Spinal cord (tissue), 10 donors: ENCODE measurements at places on chromosomes 12 and 14. TPM values are rescaled to one million over a fixed set of nuclear protein-coding genes. Genes with fewer than 3 reads are reported as not detected.
A peak's percentile ranks its signal among the peaks of the same experiment; 100 is the strongest.

Gene SLCO1C1
- 22.8 TPM for total RNA-seq

Gene MDM2
- 62.1 TPM for total RNA-seq

GRCh38 chr12:17134315-17134714 lies 528.4 kb upstream of the LMO3 start:
- H3K27ac ChIP-seq, result no peak overlapping the region
- DNase-seq, result no peak
- H3K36me3 ChIP-seq, result no peaks in the 10 kb centered on the region

DNA sequence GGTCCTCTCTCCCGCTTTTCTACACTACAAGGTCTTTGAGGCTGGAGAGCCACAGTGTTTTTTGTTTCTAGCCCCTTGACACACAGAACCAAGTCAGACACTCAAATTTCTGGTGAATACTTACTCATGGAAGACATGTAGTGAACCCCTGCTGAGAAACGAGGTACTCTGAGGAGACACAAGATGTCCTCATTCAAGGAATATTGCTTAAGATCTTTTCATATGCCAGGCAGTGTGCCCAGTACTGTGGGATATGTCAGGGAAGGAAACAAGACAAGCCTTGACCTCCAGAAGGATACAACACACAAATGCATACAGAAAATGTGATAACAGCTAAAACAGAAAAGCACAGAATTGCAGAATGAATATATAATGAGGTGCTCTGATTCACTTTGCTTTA lies 75.9 kb downstream of the TMTC1 start:
- H3K4me3 ChIP-seq, result no peak overlapping the region
- peaks cover 8% of the 10 kb centered on the region for H3K4me1 ChIP-seq
- DNase-seq, result no peak
- H3K27ac ChIP-seq, result no peak overlapping the region
- H3K27me3 ChIP-seq, result no peaks in the 10 kb centered on the region
- H3K36me3 ChIP-seq, result no peaks in the 10 kb centered on the region

Gene TGFB3
- total RNA-seq, result 114 TPM

DNA sequence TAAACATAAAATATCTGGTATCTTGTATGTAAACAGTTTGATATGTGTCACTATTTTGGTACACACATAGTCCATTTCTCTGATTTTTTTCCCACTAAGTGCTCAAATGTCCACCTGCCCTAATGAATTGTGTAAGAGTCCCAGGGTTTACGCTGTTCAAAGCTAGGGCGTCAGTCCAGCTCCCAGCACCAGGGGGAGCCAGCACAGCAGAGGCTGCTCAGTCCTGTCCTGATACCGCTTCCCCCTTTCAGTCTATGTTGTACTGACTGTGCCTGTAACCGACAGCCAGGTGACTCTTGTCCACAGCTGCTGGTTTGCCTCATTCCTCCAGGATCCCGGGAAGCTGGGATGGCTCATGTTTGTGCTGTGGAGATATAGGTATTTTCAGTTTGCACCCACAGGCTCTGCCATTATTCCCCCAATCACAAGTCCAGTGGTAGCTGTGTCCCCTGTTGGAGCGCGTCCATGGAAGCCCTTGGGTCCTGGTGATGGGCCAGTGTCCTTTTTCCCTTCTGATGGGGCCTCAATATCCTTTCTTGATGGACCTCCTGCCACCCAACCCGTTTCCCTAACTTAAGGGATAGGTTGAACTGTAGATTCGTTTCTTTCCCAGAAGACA lies 242.0 kb downstream of the NEDD1 start:
- H3K36me3 ChIP-seq, result no peaks in the 10 kb centered on the region
- H3K27ac ChIP-seq, result no peak overlapping the region
- no peak for DNase-seq
- no peak overlapping the region for H3K4me3 ChIP-seq
- no peaks in the 10 kb centered on the region for H3K27me3 ChIP-seq

- H3K27ac ChIP-seq, result no peak overlapping the region
- no peaks in the 10 kb centered on the region for H3K36me3 ChIP-seq
- no peak overlapping the region for H3K4me3 ChIP-seq
- H3K27me3 ChIP-seq, result no peaks in the 10 kb centered on the region
- DNase-seq, result no peak
Measured at GRCh38 chr14:88269806-88270420, 53.2 kb downstream of the KCNK10 start.

Gene SCN8A
- 11.4 TPM for total RNA-seq

DNA sequence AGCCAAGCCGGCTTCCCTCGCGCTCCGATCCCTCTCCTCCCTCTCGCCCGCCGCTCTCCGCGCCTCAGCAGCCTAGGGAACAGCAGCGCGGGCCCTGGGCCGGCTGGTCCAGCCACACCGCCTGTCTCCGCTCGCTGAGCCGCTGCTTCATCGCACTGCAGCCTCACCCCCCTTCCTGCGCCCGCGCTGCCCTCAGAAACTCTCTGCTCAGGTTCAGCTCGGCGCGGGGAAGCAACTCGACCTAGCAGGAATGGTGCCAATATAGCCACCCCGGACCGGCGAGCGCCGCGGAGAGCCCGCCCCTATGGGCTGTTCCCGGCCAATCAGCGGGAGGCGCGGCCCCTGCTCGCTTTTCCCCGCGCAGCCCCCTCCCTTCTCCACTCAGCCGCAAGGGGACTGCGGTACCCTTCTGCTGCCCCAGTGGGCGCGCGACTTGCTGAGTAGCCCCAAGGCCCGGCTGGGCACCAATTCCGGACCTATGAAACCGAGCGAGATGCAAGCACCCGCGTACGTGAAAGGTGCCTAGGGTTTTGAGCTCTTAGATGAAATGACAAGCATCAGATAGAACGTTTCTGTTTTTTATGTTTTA lies at the start of gene ADAMTS20:
TSS of gene ADAMTS20 (minus strand) at position 233 of the 589 bp plus-strand sequence. CDS start 282 bp downstream, outside the sequence.
- no peak within 1 kb of the TSS for H3K27ac ChIP-seq
- no peaks in the 10 kb centered on the region for H3K36me3 ChIP-seq
- peaks cover 21% of the 10 kb centered on the region for H3K4me1 ChIP-seq
- peak; percentile 17 for DNase-seq
- H3K27me3 ChIP-seq, result peaks cover 21% of the 10 kb centered on the region
- H3K4me3 ChIP-seq, result peak within 1 kb of the TSS; percentile 56

Gene SLC2A13
- 85.5 TPM for total RNA-seq

- H3K4me1 ChIP-seq, result no peaks in the 10 kb centered on the region
- DNase-seq, result no peak
- H3K36me3 ChIP-seq, result no peaks in the 10 kb centered on the region
- peak overlapping the region; percentile 80 for H3K4me3 ChIP-seq
Measured at GRCh38 chr14:26597071-26597588, 703 bp downstream of the NOVA1 start.

Gene KRT8
- 0.99 TPM for total RNA-seq

Gene NOP9
- 18.7 TPM for total RNA-seq

DNA sequence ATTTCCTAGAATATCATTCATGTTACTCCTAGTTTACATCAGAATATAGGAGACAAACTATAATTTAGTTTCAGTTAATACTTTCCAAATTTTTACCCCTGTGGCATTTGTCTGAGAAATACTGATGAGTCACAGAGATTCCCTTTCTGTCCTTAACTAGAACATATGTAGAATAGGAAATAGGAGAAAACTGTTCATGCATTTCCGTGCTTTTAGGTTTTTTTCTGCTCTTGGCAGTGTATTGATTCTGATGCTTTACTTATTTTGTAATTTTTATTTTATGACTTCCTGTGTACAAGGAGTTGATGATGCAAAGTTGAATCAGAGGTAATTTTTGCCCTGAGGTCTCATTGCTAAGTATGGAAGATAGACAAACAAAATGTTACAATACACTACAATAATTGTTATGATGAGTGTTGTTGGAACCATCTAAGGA lies 23.0 kb downstream of the MNAT1 start:
- no peak overlapping the region for H3K4me3 ChIP-seq
- H3K36me3 ChIP-seq, result no peaks in the 10 kb centered on the region
- DNase-seq, result no peak
- H3K27me3 ChIP-seq, result no peaks in the 10 kb centered on the region
- H3K27ac ChIP-seq, result no peak overlapping the region
- no peaks in the 10 kb centered on the region for H3K4me1 ChIP-seq
